ENCODE measurements at places on chromosomes 3 and 15.

DNA sequence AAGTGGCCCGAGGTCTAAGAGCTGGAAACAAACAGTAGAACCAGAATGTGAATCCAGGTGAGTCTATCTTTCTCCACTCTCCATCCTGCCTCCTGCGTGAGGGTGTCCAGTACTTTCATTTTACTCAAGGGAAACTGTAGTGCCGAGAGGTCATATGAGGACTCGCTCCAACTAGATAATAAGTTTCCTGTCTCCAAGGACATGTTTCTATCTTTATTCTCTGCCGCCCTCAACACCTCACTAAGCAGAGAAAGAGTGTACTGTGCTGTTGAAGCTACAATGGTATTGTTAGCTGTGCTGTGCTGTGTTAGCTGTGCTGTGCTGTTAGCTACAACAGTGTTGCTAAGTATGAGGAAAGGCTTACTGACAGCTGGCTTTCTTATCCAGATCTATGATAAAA lies 137.9 kb upstream of the COL8A1 start:
- no peak for DNase-seq

- DNase-seq, result no peak
Measured at GRCh38 chr3:157274644-157275137, 114.7 kb upstream of the CCNL1 start.

DNA sequence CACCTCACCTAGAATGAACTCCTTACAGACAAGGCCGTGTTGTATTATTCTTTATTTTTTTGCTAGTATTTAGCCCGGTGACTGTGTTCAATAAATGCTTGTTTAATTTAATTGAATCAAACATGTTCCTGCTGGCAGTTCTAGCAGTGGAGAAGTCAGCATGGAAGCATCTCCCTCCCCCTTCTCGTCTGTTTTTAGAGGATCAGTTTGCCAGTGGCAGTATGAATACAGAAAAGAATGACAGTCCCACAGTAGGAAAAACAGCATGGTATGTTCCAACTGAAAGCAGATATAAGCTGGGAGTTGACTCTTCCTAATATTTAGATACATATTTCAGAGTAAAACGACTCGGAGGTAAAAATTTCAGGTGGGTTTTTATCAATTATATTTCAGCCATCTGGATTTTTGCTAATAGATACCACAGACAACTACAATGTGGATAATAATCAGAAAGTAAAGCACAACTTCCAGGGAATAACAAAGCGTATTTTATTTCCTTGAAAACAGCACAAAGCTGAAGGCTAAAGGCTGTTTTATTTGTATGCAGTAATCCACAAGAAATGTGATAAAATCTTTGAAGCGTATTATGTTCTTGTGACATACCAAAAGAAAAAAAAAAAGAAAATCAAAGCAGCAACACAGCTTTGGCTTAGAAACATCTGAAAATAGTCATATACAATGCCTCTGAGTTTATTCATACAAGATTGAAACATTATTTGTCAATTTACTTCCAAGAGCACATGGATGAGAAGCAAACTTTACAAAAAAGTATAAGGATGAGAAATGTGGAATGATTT lies 244.5 kb upstream of the KCNMB2 start:
- no peak for DNase-seq

- DNase-seq, result no peak
Measured at GRCh38 chr15:59654046-59654445, 3.3 kb downstream of the GTF2A2 start.

GRCh38 chr3:118137778-118138177 lies 896.9 kb downstream of the IGSF11 start:
- DNase-seq, result no peak

DNA sequence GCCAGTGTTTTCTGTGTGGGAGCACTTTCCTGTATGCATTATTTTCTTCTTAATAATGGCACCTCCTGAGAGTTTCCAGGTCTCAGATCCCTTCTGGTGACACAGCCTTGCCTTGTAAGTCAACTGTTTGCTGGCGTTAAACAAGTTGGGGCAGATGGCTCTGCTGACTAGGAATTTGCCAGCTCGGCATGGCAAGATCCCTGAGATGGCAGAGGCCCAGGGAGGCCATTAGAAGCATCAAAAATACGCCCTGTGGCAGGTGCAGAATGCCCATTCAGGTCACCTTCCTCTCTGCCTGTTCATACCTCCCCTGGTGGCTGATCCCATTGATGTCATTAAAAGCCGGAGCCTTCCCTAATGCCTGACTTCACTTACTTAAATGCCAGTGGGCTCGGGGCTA lies 320.9 kb upstream of the CTDSPL start:
- no peak for DNase-seq

DNA sequence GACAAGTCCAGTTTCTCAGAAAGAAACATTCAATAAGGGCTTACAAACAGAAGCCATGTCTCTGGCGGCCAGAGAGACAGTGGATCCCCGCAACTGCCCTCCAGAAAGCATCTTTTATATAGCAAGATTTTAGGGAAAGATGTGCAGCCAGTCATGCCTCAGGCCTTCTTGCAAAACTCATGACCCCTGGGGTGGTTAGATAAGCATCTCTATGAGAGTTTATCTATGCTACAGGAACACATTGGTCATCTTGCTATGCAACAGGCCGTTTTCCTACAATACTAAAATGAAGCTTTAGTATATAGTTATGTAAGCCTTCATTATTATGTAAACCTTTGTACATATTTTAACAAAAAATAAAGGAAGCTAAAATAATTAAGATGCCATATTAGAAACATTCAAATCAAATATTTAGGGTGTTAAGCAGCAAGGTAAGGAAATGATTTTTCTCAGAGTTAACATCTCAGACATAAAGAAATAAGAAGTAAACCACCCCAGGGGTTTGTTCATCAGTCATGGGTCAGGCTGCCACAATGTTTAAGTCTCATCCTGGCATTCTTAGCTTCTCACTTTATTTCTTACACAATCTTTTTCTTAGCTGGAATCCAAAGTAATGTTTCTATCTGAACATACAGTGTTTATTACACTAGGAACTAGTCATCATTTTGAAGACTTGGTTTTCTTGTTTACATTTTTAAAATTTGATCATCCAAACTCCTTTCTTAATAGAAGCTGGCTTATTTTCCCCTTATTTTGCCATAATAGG lies 6.3 kb upstream of the FSIP1 start:
- DNase-seq, result peak; percentile 52

- peak; percentile 36 for DNase-seq
Measured at GRCh38 chr3:153026026-153026425, 136.0 kb upstream of the RAP2B start.

- peak; percentile 68 for DNase-seq
Measured at GRCh38 chr3:151909681-151910405, 36.4 kb downstream of the SUCNR1 start.

GRCh38 chr3:138389841-138390581 lies 41.6 kb downstream of the MRAS start:
- peak; percentile 95 for DNase-seq

DNA sequence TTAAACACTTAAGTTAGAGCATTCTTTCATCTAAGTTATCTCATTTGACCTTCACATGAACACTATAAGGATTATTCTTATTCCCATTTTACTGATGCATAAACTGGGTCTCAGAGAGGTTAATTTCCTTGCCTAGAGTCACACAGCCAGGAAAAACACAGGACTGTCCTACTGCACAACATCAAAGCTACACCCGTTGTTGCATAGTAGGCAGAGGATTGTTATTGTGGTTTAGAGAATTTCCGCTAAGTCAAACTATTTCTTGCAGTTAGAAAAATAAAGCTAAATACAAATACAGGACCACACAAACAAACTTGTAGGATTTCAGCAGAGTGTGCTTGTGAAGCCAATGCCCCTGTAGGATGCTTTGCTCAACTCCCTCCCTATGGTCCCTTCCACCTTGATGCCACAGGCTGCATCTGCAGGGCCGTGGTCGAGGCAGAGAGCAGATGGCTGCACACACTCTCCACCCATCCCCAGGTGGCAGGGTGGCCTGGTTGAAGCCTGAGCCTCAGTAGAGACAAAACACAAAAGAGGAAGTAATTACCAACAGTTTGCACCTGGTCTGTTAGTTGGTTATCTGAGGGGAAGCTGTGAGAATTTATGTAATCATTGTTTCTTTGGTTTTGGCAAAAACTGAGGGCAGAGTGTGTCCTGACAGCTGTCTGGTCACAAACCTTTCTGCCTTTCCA lies 41.1 kb upstream of the SKOR1 start:
- no peak for DNase-seq

- DNase-seq, result no peak
Measured at GRCh38 chr15:70439880-70440279, 323.5 kb downstream of the UACA start.

DNA sequence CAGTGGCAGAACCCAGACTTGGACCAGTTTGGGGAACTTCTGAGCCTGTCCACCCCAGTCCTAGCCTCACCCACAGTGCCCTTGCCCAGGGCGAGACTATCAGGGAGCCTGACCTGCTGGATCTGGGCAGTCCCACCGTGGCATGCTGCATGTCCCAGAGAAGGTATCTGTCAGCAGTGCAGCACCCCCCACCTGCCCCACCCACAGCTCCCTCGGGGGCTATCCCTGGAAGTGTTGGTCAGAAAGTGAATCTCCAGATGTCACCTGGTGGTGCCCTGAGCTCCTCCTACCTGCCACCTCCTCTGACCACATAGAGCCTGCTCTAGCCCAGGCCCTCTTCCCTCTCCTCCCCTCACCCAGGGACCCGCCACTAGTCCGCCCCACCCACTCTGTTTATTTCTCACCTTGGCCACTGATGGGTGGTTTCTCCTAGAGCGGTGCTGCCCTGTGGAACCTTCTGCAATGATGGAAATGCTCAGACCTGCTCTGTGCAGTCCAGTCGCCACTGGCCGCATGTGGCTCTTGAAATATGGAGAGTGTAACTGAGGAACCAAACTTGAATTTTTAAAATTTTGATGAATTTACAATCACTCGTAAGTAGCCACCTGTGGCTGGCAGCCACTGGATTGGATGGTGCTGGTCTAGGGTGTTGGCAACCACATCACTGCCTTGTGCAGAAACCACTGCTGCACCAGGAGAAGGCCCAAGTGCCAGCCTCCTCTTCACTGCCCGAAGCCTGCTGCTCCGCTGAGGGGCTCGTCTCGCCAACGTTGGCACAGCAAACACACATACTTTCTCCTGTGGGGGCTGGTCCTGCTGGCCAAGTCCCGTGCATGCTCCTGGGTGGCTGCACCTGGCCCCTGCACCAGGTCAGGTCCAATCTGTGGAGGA lies 13.1 kb downstream of the HDAC11 start:
- DNase-seq, result no peak

DNA sequence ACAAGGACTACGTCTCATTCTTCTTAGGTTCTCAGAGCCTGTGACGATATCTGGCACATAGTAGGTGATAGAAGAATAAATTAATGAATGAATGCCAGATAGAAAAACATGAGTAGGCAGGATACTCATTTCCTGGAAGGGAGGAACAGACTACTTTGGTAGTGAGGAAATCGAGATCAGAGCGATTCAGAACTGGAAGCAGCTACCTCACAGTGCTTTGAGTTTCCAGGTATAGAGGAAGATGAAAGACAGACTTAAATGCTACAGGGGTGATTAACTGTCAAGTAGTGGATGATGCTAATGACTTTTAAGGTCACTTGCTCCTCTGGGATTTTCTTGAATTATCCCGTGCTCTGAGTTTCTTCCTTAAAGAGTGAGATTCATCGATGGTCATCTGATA lies 951.5 kb upstream of the CFAP20DC start:
- DNase-seq, result no peak

GRCh38 chr15:96735632-96736240 lies 405.2 kb downstream of the NR2F2 start:
- DNase-seq, result no peak

DNA sequence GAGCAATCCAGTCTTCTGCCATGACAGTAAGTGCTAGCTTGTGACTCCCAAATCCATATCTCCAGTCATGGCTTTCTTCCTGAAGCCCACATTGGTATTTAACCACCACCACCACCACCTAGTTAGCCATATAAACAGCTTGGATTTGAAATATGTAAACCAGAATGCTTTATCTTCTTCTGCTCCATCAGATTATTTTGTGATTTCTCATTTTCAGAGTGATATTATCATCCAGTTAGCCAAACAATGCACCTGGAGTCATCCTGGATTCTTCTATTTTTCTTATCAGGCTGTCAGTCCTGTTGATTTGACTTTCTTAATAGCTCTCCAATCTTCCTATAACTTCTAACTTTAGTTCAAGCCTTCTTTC lies 124.3 kb upstream of the PTX3 start:
- DNase-seq, result no peak

DNA sequence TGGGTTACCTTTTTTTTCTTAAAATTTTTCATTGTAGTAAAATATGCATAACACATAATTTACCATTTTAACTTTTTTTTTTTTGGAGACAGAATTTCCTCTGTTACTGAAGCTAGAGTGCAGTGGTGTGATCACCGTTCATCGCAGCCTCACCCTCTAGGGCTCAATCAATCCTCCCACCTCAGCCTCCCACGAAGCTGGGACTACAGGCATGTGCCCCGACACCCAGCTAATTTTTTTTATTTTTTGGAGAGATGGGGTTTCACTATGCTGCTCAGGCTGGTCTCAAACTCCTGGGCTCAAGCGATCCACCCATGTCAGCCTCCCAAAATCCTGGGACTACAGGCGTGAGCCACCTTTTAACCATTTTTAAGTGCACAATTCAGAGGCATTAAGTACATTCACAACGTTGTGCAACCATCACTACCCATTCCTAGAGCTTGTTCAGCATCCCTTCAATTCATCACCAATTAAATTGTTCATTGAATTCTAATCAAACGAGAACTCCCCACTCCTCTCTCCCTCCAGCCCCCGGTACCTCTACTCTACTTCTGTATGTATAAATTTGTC lies 44.6 kb downstream of the BHLHE40 start:
- DNase-seq, result no peak

GRCh38 chr15:69478259-69478781 lies 25.7 kb downstream of the RPLP1 start:
- DNase-seq, result peak; percentile 44

DNA sequence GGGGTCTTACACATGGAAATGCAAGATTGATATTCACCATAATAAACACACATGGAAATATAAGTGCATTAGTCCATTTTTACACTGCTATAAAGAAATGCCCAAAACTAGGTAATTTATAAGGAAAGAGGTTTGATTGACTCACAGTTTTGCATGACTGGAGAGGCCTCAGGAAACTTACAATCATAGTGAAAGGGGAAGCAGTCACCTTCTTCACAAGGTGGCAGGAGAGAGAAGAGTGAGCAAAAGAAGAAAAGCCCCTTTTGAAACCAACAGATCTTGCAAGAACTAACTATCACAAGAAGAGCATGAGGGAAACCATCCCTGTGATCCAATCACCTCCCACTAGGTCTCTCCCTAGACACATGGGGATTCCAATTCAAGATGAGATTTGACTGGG lies 111.7 kb upstream of the TP63 start:
- no peak for DNase-seq
